Stomach (tissue), 19 donors: ENCODE measurements at places on chromosomes 5 and 9. TPM values are rescaled to one million over a fixed set of nuclear protein-coding genes. Genes with fewer than 3 reads are reported as not detected.

The PFN3 gene
- not detected for polyA plus RNA-seq

The TRIM36 gene
- 3.1 TPM for polyA plus RNA-seq

The WDR31 gene
- 1.3 TPM for polyA plus RNA-seq

The MSX2 gene
- polyA plus RNA-seq, result 1.3 TPM
